Thyroid gland (tissue), 4 donors: ENCODE measurements at places on chromosomes 7 and 10.

DNA sequence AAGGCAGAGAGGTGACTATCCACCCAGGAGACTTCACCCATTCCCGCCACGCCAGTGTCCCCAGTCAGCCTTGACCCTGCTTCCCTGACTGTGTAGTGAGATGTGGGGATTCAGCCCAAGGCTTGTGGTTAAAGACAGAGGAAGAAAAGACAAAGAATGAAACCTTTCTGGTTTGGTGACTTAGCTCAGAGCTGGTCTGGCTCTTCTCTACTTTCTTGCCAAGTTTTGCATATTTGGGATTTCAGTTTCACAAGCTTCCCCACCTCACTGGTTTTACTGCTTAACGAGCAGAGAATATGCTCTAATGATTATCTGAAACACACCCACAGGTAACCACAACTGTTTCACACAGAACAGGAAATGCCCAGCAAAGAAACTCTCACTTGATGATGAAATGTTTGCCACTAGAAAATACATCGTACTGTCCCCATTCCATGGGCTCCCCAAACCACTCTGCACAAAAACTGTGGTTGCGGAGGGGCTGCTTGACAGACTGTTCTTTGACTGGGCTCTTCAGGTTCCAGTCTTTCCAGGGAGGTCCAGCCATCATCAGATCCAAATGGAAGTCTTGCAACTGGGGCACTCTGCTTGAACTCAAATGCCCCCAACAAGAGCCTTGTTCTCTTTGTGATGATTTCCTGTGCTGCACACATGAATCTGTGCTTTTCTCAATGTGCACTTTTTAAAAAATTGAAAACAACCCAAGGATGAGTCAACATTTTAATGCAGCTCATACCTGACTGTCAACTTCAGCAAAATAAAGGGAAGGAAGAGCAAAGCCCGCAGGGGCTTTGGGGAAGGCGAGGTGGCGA is 95.5 kb downstream of the CTBP2 start:
- peak; percentile 76 for DNase-seq

GRCh38 chr7:135385209-135385608 is 124.7 kb downstream of the CNOT4 start:
- DNase-seq = peak; percentile 9

GRCh38 chr7:12391922-12392615 is 11.6 kb downstream of the VWDE start:
- DNase-seq = no peak

DNA sequence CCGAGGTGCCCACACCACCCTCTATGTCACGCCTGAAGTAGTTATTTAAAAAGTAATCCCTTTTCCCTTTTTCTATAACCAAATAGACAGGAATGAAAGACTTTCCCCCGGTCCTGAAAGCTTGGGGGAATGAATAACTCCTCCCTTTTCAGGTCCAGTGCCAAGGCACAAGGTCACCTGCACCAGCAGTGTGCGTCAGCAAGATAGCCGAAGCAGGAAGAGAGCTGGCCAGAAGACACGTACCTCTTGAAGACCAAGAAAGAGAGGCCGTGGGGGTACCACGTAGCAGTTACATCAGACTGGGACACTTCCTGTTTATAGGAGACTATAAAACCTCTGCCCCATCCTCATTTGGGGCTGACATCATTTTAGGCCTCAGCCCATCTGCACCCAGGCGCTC is 10.7 kb upstream of the AKR1B1 start:
- no peak for DNase-seq

- DNase-seq = peak; percentile 78
Measured at GRCh38 chr7:76201732-76202665, at the start of gene SRRM3. TSS of gene SRRM3 (plus strand) at chr7:76201896. CDS start at chr7:76235067, 33,171 bp downstream.

GRCh38 chr7:33933611-33934281 is 28.4 kb downstream of the BMPER start:
- DNase-seq = no peak

GRCh38 chr10:62506371-62506770 is 132.2 kb downstream of the ZNF365 start:
- DNase-seq = no peak

GRCh38 chr10:115001506-115002381 is 63.7 kb downstream of the TRUB1 start:
- DNase-seq = peak; percentile 46

GRCh38 chr10:24279166-24279565 is 70.2 kb downstream of the KIAA1217 start:
- DNase-seq = no peak

GRCh38 chr10:26622891-26623290 is 74.6 kb upstream of the PDSS1 start:
- DNase-seq = no peak

GRCh38 chr7:150903606-150904005 is 51.3 kb downstream of the AOC1 start:
- DNase-seq = peak; percentile 95

GRCh38 chr10:123569436-123570035 is 96.6 kb upstream of the GPR26 start:
- no peak for DNase-seq

DNA sequence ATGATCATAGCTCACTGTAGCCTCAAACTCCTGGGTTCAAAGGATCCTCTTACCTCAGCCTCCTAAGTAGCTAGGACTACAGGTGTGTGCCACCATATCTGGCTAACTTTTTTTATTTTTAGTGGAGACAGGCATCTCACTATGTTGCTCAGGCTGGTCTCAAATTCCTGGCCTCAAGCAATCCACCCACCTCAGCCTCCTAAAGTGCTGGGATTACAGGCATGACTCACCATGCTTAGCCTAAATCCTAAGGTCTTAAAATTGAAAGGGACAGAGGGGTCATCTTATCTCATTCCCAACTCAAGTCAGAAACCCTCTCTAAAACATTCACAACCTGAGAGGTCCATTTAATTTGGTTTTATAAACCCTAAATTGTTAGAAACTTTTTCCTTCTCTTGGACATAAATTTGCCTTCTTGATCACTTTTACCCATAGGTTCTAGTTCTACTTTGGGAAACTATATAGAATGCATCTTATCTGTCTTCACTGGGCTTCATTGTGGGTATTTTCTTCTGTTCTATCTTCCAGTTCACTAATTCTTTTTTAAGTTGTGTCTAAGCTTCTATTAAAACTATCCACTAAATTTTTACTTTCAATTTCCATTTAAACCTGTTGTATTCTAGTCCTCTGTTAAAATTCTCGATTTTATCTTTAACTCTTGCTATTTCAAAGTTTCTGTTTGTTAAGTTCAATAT is 183.4 kb upstream of the KAT6B start:
- no peak for DNase-seq

DNA sequence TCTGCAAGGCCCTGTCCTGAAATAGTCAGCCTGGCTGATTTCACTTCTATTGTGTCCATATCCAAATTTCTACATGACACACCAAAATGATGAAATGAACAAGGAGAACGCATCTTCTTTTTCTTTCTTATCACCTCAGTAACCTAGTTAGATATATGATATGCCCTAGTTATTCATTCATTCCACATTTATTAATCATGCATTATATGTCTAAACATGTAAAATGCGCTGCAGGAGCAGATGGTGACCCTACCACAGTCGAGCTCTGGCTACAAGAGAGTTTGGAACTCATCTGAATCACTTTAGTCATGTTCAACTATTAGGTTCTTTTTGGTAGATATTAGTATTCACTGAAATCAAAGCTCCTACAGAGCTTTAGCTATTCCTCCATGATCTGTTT is 31.8 kb upstream of the VPS41 start:
- DNase-seq = no peak

GRCh38 chr10:14712991-14713424 is 61.7 kb downstream of the FAM107B start:
- no peak for DNase-seq

GRCh38 chr10:87635498-87636312 is 24.0 kb upstream of the PAPSS2 start:
- DNase-seq = no peak

GRCh38 chr10:107169516-107169915 is 5.0 kb upstream of the SORCS1 start:
- DNase-seq = no peak

DNA sequence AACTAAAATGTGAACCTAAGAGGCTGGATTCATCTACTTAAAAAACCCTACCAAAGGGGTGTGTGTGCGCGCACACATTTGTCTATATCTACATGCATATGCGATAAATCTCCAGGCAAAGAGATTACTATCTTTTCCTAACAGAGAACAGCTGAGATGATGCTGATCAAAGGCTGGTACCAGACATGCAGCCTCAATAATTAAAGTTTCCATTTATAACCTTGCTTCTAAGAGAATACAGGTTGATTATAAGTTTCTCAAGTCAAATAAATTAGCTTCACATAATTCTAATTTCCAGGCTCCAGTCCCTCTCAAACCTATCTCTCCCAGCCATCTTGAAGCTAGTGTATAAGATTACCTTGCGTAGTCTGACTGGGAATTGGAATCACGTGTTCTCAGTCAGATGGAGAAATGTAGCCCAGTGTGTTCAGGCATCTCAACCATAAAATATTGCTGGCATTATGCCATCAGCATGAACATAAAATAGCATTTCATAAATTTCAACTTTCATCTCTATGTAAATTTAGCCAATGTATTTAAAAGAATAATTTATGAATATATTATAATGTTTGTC is 1062.0 kb downstream of the XPNPEP1 start:
- DNase-seq = no peak

GRCh38 chr7:121382473-121382872 is 13.6 kb downstream of the FAM3C start:
- no peak for DNase-seq

DNA sequence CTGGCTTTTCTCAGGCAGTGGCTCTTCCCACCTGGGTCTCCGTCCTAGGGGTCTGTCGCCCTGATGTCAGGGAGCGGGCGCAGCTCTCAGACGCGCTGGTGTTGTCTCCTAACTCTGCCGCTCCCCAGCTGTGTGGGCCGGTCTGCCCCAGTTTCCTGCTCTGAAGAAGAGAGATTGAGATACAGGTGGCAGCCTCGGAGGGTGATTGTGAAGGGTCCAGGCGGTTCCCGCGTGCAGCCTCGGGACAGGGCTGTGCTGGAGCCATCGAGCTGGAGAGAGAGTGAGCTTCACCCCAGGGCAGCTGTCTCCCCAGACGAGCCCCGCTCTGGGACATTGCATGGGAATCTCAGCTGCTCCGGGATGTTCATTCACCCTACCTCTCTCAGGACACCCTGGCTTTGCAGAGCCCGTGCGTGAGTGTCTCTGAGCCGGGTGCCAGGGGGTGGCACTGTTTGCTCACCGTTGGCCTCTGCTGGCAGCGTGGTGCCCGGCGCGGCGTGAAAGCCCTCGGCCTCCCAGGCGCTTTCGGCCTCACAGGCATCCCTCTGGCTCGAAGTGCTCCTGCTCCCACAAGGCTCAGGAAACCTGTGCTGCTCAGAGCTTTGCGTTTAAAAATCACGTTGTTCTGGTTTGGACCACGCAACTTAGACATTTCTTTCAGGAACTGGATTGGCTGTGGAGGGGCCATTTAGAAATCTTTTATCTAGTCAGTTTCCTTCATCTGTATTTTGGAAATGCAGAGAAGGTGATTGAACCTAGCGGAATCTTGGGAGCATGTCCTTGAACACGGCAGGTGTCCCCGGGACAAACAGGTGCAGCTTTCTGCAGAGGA is 33.8 kb upstream of the ZFAND2A start:
- DNase-seq = peak; percentile 72

- DNase-seq = no peak
Measured at GRCh38 chr7:16755397-16755796, 1.8 kb downstream of the TSPAN13 start.

- DNase-seq = no peak
Measured at GRCh38 chr7:116188-116981, 76.0 kb upstream of the FAM20C start.

GRCh38 chr10:107450056-107450455 is 285.6 kb upstream of the SORCS1 start:
- DNase-seq = no peak

DNA sequence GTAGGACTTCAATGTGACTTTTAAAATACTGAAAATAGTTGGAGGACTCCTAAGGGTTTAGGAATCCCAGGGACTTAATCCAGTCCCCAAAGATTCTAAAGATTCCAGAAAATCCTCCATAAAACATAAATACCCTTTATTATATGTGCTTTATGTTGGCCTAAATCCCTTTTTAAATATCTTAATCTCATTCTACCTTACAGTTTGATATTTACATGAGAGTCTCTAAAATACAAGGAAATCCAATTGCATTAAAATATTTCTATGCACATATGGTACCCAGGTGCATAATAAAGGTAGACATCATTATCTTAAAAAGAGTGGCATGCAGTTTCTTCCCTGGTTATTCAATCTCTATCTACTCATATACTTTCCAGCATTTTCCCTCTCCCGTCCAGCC is 51.8 kb downstream of the BPGM start:
- no peak for DNase-seq

DNA sequence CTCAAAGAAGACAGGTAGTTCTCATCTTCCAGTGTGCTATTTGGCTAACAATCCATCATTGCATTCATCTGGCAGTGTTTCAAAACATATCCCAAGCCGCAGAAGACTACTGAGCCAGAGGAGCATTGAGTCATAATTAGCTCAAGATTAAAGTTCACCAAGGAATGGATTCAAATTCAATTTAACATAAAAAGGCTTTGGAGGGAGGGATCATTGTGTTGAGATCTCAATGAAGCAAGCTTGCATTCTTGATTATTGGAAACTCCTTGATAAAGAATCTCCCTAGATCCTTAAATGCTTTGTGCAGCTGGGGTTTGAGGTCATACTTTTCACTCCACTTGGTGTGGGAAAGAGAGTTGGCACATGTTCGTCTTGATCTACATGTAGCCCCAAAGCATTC is 142.8 kb upstream of the SEMA3A start:
- DNase-seq = no peak

DNA sequence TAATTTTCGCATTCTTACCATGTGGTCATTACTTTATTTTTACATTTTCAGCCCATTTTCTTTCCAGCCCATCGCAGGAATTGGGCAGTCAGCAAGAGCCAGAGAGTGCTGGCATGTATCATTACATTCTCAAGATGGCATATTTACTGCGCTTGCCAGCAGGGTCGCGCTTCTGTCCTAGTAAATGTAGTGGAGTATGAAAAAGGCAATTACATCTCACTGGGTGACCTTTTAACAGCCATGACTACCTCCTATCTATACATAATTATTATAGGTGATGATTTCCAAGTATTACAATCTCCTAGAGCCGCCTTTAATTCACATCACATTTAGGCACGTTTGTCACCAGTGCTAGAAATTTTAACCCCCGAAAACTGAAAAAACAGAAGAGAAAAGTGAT is 433.7 kb upstream of the MGMT start:
- no peak for DNase-seq

DNA sequence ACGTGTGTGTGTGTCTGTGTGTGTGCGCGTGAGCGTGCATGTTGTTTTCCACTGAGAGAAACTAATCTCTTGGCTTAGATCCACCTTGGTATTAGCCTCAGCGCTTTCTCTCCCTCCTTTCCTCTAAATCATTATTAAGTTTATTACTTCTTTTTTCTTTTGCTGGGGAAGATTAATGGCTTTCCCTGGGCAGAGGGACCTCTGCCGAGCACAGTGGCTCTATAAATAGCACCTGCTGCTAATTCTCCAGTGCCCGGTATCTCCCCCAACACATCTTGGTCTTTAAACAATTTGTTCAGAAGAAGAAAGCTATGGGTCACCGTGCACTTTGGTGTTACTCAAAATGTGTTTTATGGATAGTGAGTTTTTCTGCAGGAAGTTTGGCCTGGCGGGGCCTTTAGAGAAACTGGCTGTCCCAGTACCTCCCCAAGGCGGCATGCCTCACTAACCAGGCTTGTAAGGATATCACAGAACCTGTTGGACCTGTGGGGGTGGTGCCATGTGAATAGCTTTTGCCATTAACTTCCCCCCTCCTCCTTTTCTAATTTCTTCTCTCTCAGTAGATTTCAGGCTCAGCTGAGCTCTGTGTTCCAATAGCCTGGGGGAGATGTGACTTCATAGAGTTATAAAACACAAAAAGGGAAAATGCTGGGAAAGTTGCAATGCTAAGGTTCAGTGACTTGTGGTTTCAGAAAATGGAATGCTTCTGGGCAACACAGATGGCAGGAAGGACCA is 70.1 kb upstream of the RAB11FIP2 start:
- DNase-seq = peak; percentile 92
